ENCODE measurements at places on chromosomes 3 and 15.

DNA sequence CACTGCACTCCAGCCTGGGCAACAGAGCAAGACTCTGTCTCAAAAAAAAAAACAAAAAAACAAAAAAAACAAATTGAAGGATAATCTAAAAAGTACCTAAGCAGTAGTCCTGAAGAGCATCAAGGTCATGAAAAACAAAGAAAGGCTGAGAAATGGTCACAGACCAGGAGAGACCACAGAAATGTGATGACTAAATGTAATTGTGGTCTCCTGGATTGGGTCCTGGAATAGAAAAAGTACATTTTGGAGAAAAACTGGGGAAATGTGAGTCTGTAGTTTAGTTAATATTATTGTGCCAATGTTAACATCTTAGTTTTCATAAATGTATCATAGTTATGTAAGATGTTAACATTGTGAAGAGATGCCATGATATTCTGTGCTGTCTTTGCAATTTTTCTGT, 267.5 kb upstream of the NR2E3 start:
- DNase-seq: no peak

DNA sequence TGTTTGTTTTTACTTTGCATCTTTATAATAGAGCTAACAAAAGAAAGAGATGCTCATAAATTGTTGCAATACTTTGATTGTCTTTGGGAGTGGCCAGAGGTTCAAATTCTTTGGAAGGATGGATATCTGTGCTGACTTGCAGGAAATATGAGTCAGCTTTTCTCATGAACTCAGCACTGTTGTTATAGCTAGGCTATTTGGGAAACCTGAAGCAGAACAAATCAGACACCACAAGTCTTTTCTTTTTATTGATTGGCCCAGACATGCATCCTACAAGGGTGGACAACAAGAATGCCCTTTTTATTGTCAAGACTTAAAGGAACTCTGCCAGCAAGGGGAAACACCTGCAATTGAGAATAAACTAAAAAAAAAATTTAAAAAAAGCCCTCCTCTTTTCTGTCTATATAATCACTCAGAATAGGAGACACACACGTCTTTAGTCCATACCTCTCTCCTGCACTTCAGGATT, 4.6 kb upstream of the DENND4A start:
- DNase-seq: no peak

GRCh38 chr3:43624619-43625305, 3.0 kb upstream of the ANO10 start:
- DNase-seq: no peak

GRCh38 chr3:120841264-120841663, 66.7 kb upstream of the STXBP5L start:
- no peak for DNase-seq

DNA sequence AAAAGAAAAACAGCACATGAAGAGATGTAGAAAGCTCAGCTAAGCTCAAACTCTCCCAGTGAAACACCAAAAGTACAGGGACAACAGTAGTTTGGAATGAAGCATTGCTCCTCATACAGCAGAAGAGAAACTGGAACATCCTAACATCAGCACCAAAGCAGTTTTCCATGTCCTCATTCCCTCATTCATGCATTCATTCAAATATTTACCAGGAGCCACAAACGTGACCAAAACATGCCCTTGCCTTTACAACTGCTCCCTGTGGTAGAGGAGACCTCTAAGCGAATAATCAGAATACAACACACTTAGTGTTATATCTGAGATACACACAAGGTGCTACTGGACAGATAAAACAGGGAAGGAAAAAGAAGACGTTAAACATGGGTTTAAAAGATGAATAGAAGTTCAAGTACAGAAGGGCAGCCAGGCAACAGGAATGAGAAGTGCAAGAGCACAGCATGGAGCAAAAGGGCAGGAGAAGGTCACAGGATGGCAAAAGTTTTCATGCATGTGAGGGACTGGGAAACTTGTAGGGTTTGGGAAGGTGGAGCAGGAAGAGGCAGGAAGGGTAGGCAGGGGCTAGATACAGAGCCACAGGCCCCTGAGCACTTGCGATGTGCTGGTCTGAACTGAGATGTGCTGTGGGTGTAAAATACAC, 58.5 kb upstream of the LMCD1 start:
- DNase-seq: no peak

GRCh38 chr15:27249046-27249759, 278.2 kb downstream of the GABRG3 start:
- no peak for DNase-seq

GRCh38 chr15:60800299-60801072, 321.5 kb upstream of the ICE2 start:
- DNase-seq: no peak

GRCh38 chr3:155242342-155242741, 51.1 kb downstream of the STRIT1 start:
- DNase-seq: no peak

DNA sequence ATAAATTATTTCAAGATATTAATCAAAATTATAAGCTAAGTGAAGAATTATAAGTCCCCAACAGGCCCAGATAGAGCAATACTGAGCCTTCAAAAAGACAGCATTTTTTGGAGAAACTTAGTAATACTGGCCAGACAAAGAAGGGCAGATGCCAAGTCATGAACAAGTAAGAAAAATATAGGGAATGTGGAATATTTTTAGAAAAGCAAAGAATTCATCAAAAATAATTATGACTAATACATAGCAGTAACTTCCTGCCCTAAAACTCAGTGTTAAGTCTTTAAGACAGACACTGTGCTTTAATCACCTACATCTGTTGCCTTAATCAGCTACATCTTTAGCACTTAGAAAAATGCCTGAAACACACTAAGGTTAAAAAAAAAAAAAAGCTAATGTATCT, 31.2 kb downstream of the DPH6 start:
- DNase-seq: no peak

DNA sequence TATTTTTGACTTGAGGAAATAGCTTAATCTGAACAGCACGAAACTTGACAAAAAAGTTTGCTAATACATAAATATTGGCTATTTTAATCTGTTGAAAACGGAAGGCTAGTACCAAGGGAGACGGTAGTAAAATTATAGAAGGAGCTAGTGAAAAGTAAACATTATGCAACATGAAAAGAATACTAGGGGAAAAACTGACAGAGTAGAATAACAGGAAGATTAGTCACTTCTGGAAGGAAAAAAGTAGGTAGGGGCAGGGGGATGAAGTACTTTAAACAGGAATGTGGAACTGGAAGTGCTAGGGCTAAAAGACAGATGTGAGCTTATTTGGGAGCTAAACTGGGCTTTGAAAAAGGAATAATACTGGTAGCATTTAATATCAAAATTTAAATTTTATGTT, 60.1 kb downstream of the MBNL1 start:
- DNase-seq: no peak

GRCh38 chr3:23959135-23959900, 14.2 kb downstream of the NR1D2 start:
- DNase-seq: no peak

DNA sequence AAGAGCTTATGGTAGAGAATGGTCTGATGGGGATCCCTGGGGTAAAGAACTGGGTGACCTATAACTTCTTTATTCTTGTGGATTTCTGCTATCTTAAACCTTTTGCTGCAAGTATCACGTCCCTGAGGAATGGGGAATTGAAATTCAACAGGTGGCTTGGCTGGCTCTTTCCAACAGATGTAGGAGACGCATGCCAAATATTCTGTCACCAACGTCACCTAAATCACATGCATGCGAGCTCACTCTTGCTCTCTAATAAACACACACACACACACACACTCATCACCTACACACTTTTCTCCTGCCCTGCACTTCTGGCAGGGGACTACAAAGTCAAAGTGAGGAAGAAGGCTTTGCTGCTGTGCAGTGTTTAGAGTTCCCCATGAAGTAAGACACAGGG, 145.8 kb upstream of the NECTIN3 start:
- DNase-seq: no peak

GRCh38 chr3:42491881-42492507, 10.4 kb upstream of the VIPR1 start:
- DNase-seq: no peak

- no peak for DNase-seq
Measured at GRCh38 chr3:136653628-136654027, 98.5 kb downstream of the STAG1 start.

GRCh38 chr15:98583771-98584430, 64.4 kb upstream of the IGF1R start:
- DNase-seq: peak; percentile 98

- no peak for DNase-seq
Measured at GRCh38 chr3:53597136-53597915, 102.9 kb downstream of the CACNA1D start.

- no peak for DNase-seq
Measured at GRCh38 chr3:106068381-106068780, 199.6 kb upstream of the CBLB start.

DNA sequence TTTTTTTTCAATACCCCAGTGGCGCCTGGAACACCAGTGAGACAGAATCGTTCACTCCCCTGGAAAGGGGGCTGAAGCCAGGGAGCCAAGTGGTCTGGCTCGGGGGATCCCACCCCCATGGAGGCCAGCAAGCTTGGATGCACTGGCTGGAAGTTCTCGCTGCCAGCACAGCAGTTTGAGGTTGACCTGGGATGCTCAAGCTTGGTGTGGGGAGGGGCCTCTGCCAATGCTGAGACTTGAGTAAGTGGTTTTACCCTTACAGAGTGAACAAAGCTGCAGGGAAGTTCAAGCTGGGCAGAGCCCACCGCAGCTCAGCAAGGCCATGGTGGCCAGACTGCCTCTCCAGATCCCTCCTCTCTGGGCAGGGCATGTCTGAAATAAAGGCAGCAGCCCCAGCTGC, 276.2 kb upstream of the CNTN6 start:
- no peak for DNase-seq

- DNase-seq: no peak
Measured at GRCh38 chr3:132399054-132399929, 18.0 kb upstream of the DNAJC13 start.

DNA sequence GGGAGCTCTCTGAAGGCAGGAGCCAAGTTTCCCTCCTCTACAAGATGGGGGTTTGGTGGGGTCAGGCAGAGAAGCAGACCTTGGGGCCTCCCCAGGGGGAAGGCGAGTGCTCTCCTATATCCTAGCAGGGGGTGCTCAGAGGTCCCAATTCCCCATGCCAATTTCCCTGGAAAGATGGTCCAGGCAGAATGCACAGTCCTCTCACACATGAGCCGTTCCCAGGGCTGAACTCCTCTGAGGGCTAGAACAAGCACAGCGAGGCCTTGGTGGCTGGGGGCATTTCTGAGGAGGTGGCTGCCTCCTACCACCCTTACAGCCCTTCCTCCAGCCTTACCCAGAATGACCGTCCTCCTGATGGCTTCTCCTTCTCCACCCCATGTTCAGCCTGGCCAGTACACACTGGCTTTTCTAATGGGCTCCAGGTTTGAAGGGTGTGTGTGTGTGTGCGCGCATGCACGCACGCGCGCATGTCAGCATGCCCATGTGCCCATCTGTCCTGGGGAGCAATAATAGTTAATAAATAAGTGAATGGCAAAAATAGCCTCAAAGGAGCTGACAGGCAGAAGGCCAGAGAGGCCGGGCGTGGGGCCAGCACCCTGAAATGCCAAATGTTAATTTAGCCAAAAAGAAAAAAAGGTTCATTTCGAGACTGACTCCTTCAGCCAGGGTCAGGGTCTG, 24.4 kb downstream of the ADCY5 start:
- DNase-seq: no peak

- no peak for DNase-seq
Measured at GRCh38 chr3:30918761-30919160, 24.3 kb upstream of the GADL1 start.

DNA sequence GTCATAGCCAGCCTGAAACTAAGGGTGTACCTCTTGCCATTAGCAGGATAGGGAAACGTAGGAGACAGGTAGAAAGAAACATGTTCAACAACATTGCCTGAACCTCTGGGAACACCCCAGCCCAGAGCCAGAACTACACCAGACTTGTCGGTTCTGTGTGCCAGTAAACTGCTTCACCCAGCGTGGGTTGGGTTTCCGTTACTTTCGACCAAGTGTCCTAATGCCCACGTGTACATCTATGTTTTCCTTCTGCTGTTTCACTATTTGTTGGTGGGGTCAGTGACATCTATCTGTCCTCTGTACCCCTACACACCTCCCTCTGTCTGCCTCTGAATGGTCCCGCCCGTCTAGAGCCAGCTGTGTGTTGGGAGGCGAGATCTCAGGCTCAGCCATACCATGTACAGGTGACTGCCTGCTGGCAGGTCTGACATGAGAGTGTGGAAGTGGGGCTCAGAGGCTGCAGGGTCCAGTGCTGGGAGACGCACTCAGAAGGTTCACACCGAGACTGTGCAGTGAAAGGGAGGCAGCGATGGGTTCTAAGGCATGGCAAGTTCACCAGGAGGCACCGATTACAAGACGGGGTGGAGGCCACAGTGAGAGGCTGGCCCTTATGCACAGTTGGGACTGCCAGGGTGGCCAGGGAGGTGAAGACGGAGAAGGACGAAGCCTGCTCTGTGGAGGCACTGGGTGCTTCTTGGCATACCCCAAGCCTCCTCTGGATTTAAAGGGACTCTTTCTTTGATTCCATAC, 36.4 kb downstream of the SSUH2 start:
- DNase-seq: no peak

DNA sequence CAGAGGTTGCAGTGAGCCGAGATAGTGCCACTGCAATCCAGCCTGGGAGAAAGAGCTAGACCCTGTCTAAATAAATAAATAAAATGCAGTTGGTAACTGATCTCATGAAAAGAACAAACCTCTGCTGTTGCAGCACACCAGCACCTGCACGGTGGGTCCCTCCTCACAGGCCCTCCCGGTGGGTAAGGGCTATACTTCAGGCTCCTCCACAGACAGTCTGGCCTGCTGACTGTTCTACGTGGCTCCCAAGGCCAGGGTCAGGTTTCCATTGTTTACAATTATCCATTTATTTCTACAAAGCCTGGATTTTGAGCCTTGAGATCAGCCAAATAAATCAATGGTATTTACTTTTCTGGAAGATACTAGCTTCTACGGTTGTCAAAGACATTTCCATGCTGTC, 5.1 kb upstream of the APBA2 start:
- no peak for DNase-seq

DNA sequence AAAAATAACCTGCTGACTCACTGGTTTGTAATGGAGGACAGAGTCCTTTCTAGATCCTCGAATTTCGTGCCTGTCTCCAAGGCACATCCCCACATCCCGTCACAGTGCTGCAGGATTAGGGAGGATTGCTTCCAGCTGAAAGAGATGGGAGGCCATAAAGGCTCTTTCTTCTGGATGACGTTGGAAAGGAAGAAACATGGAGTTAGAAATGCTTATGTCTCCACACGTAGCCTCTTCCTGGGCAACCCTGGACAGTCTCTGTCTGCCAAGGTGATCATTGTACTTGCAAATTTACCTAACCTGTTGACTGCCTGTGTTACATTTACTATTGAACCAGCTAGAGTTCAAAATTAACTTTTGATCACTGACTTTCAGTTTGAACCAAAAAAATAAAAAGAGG, 27.6 kb upstream of the VILL start:
- DNase-seq: no peak

GRCh38 chr15:82134461-82134860, 88.6 kb upstream of the MEX3B start:
- no peak for DNase-seq

- peak; percentile 25 for DNase-seq
Measured at GRCh38 chr3:43423142-43423541, 136.8 kb downstream of the SNRK start.

- no peak for DNase-seq
Measured at GRCh38 chr3:74562558-74563269, 51.7 kb downstream of the CNTN3 start.

Measured in NCI-H1417 treated with DMSO at 0.1 percent for 48 hours (cell line).